ENCODE measurements at places on chromosomes 7 and 10. TPM values are rescaled to one million over a fixed set of nuclear protein-coding genes. Genes with fewer than 3 reads are reported as not detected.

GRCh38 chr10:61063034-61063433, 119.0 kb upstream of the RHOBTB1 start:
- no peak overlapping the region for H3K27ac ChIP-seq
- no peaks in the 10 kb centered on the region for H3K27me3 ChIP-seq
- no peak overlapping the region for H3K4me3 ChIP-seq
- no peaks in the 10 kb centered on the region for H3K4me1 ChIP-seq

DNA sequence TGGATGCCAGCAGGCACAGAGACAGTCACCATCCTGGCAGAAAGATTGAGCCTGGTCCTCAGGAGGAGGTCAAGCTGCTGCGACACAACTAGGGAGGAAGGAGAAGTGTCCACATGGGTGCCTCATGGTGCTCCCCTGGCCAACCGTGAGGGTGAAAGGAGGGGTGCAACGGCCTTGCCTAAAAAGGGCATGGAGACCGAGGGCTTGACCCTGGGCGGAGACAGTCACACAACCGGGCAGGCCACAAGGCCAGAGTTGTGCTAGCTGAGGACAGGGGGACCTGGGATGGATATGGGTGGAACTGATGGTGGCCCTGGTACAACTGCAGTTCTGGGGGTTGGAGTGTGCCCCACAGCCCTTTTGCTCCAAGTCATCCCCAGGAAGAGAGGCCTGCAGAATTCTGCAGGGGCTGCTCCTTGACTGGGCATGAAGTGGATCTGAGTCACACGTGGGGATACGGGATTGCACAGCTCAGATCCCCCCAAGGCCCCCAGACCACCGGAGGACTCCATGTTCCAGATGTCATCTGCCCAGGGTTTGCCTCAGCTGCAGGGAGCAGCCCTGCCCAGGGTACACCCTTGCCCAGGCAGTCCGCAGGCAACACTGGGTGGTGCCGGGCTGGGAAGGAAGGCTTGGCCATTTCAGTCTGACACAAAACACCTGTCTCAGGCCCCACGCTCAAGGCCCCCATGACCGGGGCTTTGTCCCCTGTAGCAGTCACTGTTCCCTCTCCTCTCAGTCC, 602.3 kb upstream of the MGMT start:
- H3K4me1 ChIP-seq: no peaks in the 10 kb centered on the region
- no peak overlapping the region for H3K27ac ChIP-seq
- DNase-seq: peak; percentile 2
- H3K36me3 ChIP-seq: no peaks in the 10 kb centered on the region

DNA sequence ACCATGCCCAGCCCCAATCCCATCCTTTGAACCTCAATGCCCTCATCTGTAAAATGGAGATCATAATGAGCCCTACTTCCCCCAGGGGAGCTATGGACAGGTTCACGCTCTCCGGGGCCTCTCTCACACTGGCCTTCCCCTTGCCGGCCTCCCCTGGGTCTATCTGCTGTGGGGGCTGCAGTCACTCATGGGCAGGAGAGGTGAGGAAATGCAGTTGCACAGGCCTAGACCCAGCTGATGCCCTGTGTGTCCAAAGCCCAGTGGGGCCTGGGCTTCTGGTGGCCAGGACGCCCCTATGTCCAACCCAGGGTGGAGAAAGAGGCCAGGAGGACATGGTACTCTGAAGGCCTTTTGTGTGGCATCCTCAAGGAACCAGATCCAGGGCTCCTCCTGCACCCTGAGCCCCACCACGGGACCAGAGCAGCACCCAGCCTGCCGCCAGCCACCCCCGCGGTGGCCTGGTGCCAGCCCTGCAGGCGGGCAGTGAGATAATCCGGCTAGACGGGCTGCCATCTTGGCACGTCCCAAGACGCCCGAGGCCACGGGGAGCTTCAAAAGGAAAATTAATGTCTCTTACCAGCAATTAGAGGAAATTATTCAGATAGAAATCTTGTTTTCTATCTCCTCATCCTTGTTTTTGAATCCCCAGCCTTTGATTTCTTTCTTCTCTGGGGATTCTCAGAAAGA, 39.0 kb downstream of the MYL10 start:
- H3K4me1 ChIP-seq: no peaks in the 10 kb centered on the region
- H3K4me3 ChIP-seq: no peak overlapping the region
- no peaks in the 10 kb centered on the region for H3K27me3 ChIP-seq
- no peak for DNase-seq
- no peaks in the 10 kb centered on the region for H3K36me3 ChIP-seq

ASB15 gene
- 0.04 TPM for total RNA-seq

GNGT1 gene
- not detected for total RNA-seq

CAV2 gene
- total RNA-seq: 24.7 TPM

GRCh38 chr10:125350519-125350918, 190.2 kb upstream of the CTBP2 start:
- no peaks in the 10 kb centered on the region for H3K4me1 ChIP-seq
- no peaks in the 10 kb centered on the region for H3K27me3 ChIP-seq
- H3K36me3 ChIP-seq: no peaks in the 10 kb centered on the region
- no peak overlapping the region for H3K4me3 ChIP-seq
- no peak for DNase-seq

WASHC2A gene
- total RNA-seq: 31.9 TPM

- no peaks in the 10 kb centered on the region for H3K36me3 ChIP-seq
- no peaks in the 10 kb centered on the region for H3K4me1 ChIP-seq
- H3K27me3 ChIP-seq: no peaks in the 10 kb centered on the region
- H3K4me3 ChIP-seq: no peak overlapping the region
- no peak overlapping the region for H3K27ac ChIP-seq
- DNase-seq: no peak
Observed at GRCh38 chr10:125206623-125207022, 46.3 kb upstream of the CTBP2 start.

- no peak overlapping the region for H3K27ac ChIP-seq
- no peaks in the 10 kb centered on the region for H3K4me1 ChIP-seq
- H3K36me3 ChIP-seq: no peaks in the 10 kb centered on the region
- H3K27me3 ChIP-seq: no peaks in the 10 kb centered on the region
Observed at GRCh38 chr10:4086131-4086898, 301.3 kb upstream of the KLF6 start.

- H3K4me3 ChIP-seq: no peak overlapping the region
- no peak for DNase-seq
- no peaks in the 10 kb centered on the region for H3K4me1 ChIP-seq
- H3K36me3 ChIP-seq: no peaks in the 10 kb centered on the region
- H3K27ac ChIP-seq: no peak overlapping the region
Observed at GRCh38 chr7:22683379-22683778, 43.6 kb upstream of the IL6 start.

- no peaks in the 10 kb centered on the region for H3K36me3 ChIP-seq
- no peaks in the 10 kb centered on the region for H3K27me3 ChIP-seq
- H3K4me1 ChIP-seq: no peaks in the 10 kb centered on the region
- no peak overlapping the region for H3K4me3 ChIP-seq
- DNase-seq: no peak
Observed at GRCh38 chr10:62467527-62467926, 93.4 kb downstream of the ZNF365 start.

VWA2 gene
- 3.1 TPM for total RNA-seq

NACAD gene
- 0.35 TPM for total RNA-seq

HGF gene
- total RNA-seq: 0.42 TPM

GRCh38 chr10:11654659-11655058, 43.2 kb upstream of the USP6NL start:
- no peak for DNase-seq
- H3K27me3 ChIP-seq: no peaks in the 10 kb centered on the region
- H3K4me1 ChIP-seq: no peaks in the 10 kb centered on the region
- H3K27ac ChIP-seq: no peak overlapping the region

HMX2 gene
- 0.14 TPM for total RNA-seq

GRCh38 chr7:81013083-81013817, 94.4 kb upstream of the SEMA3C start:
- DNase-seq: no peak
- H3K36me3 ChIP-seq: no peaks in the 10 kb centered on the region
- H3K4me1 ChIP-seq: no peaks in the 10 kb centered on the region
- no peak overlapping the region for H3K27ac ChIP-seq
- no peaks in the 10 kb centered on the region for H3K27me3 ChIP-seq

DNA sequence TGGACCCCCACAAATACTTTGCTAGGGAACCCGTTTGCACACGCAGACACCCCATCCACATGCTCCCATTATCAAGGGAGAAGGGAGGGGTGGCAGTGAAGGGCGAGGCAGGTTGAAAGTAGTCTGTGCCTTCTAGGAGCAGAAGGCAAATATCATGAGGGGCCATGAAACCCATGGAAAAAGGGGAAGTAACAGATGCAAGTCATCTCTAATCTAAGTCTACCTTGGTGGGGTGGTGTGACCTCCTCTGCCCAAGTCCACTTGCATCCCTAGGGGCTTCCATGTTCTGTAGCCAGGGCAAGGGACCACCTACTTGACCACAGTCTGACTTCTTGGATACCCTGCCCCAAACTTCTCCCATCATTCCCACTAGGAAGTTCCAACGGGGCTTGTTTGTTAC, 5.5 kb downstream of the GIMAP6 start:
- DNase-seq: no peak
- no peaks in the 10 kb centered on the region for H3K4me1 ChIP-seq
- no peaks in the 10 kb centered on the region for H3K36me3 ChIP-seq
- H3K27me3 ChIP-seq: no peaks in the 10 kb centered on the region
- H3K4me3 ChIP-seq: no peak overlapping the region
- no peak overlapping the region for H3K27ac ChIP-seq

DNA sequence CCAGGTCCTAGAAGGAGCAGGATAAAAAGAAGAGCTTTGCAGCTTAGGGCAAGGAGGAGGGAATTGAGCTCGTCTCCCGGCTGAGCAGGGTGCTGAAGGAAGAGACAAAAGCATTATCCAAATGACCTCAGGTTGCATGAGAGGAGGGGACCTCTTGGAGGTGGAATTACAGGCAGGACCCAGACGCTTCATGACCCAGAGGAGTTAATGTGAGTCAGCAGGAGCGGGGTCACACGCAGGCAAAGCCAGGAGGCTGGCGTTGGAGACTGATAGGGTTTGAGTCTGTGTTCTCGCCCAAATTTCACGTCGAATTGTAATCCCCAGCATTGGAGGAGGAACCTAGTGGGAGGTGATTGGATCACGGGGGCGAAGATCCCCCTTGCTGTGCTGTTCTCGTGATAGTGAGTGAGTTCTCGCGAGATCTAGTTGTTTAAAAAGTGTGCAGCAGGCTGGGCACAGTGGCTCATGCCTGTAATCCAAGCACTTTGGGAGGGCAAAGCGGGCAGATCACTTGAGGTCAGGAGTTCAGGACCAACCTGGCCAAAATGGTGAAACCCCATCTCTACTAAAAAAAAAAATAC, 63.7 kb upstream of the AUTS2 start:
- no peaks in the 10 kb centered on the region for H3K4me1 ChIP-seq
- H3K36me3 ChIP-seq: no peaks in the 10 kb centered on the region
- H3K4me3 ChIP-seq: no peak overlapping the region
- no peak for DNase-seq
- H3K27me3 ChIP-seq: no peaks in the 10 kb centered on the region
- no peak overlapping the region for H3K27ac ChIP-seq

- H3K27ac ChIP-seq: no peak overlapping the region
- no peaks in the 10 kb centered on the region for H3K27me3 ChIP-seq
- H3K4me1 ChIP-seq: no peaks in the 10 kb centered on the region
- no peak for DNase-seq
- H3K4me3 ChIP-seq: no peak overlapping the region
- no peaks in the 10 kb centered on the region for H3K36me3 ChIP-seq
Observed at GRCh38 chr10:75189266-75190096, 21.1 kb upstream of the VDAC2 start.

ALOX5 gene
- 6.2 TPM for total RNA-seq

TIMM23B gene
- 8.8 TPM for total RNA-seq

GRCh38 chr7:99648843-99649242, 31.0 kb downstream of the CYP3A5 start:
- H3K27ac ChIP-seq: no peak overlapping the region
- H3K27me3 ChIP-seq: no peaks in the 10 kb centered on the region
- DNase-seq: no peak
- H3K4me1 ChIP-seq: no peaks in the 10 kb centered on the region
- no peaks in the 10 kb centered on the region for H3K36me3 ChIP-seq
- no peak overlapping the region for H3K4me3 ChIP-seq

DNA sequence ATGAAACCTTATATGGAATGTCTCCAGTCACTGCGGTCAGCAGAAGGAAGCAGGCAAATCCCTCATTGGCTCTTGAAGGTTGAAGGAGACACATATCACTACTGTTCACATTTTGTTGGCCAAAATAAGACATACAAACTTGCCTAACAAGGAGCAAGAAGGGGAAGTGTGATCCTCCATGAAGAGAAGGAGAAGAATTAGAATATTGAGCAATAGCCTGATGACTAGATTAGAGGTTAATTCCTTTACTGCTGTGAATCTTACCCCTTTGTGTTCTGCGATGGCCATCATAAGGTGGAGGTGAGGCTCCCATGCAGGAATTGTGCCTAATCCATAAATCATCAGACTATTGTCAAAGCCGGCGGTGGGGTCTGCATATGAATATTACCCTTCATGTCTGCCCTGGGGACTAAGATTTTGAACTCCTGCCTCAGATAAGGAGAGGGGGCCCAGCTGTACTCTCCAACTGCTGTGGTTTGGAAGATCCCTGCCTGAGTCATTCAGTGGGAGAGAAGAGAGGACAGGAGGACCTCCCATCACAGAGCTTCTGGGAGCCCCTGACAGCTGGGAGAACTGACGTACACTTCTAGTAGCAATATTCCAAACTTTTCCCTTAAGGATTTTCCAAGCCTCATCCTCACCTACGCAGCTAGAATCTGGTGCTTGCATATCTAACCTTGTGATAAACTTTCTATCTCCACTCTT, 398.5 kb downstream of the REEP3 start:
- H3K4me3 ChIP-seq: no peak overlapping the region
- no peaks in the 10 kb centered on the region for H3K27me3 ChIP-seq
- no peaks in the 10 kb centered on the region for H3K36me3 ChIP-seq
- no peak for DNase-seq
- no peaks in the 10 kb centered on the region for H3K4me1 ChIP-seq
- H3K27ac ChIP-seq: no peak overlapping the region

DNA sequence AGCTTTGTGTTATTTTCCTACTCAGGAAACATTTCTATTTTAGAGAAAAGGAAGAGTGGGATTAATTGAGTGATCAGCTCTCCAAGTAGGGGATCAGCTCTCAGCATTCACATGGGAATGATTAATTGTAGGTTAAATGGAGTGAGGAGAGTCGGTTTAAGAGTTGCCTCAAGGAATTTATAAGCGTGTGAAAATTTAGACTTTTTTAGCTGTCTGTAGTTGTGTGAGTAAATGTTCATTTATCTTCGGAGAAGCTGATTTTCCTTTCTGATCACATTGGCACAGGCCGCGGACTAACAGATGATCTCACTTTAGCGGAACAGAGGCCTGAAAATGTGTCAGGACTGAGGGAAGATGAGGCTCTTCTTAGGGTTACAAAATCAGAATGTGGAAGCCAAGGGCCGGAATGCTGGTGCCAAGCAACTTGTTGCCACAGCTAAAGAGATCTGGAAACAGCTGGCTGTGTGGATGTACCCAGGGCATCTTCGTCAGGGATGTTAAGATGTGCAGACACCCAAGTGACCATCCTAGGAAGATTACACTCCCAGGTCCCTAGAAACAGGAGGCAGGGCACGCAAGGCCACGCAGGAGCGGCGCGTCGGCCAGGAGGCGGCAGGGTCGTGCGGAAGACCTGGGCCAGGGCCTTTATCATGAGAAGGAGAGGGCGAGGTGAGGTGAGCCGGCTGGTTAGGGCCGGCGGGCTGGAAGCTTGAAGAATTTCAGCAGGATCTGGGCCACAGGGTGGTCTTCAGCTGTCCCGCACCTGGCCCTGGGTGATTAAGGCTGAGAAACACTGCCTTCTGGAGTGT, 35.1 kb upstream of the TTYH3 start:
- no peak overlapping the region for H3K4me3 ChIP-seq
- H3K27me3 ChIP-seq: no peaks in the 10 kb centered on the region
- H3K27ac ChIP-seq: no peak overlapping the region
- DNase-seq: no peak
- H3K36me3 ChIP-seq: peaks cover 68% of the 10 kb centered on the region
